ENCODE measurements at places on chromosomes 3 and 15.
A peak's percentile ranks its signal among the peaks of the same experiment; 100 is the strongest.

GRCh38 chr3:11603628-11604027 lies 40.1 kb downstream of the VGLL4 start:
- no peak for DNase-seq

- no peak for DNase-seq
Observed at GRCh38 chr3:135929670-135930069, 35.9 kb upstream of the PPP2R3A start.

DNA sequence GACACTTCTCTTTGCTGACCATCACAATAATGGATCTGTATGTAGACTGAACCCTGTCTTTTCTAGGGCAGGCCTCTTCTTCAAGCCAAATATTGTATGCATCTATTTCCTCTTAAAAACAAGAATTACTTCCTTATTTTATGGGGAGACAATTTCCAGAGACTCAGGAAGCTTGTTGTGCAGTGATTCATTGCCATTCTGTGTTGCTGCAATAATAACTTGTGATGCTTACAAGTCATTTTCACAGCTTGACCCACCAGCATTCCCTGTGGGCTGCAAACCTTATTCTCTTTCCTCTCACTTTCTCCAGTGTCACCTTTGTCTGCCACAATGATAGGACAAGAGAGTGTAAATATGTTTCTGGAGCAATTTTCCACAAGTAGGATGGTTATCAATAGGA lies 276.7 kb upstream of the SGO1 start:
- DNase-seq = no peak

DNA sequence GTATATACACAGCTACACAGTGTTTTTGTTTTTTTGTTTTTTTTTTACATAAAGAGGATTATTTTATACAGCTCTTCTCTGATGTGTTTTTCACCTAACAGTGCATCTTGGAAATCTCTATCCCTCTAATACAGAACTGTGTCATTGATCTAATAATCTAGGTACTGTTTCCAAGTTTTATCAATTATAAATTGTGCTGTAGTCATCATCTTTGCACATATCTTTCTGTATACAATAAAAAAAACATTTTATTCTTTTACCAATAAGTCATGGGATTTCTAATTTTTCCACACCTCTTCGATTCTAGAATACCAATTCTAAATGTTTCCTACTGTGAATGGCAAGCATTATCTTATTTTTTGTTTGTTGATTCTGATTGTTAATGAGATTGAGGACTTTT lies 1.7 kb upstream of the PLSCR2 start:
- no peak for DNase-seq

DNA sequence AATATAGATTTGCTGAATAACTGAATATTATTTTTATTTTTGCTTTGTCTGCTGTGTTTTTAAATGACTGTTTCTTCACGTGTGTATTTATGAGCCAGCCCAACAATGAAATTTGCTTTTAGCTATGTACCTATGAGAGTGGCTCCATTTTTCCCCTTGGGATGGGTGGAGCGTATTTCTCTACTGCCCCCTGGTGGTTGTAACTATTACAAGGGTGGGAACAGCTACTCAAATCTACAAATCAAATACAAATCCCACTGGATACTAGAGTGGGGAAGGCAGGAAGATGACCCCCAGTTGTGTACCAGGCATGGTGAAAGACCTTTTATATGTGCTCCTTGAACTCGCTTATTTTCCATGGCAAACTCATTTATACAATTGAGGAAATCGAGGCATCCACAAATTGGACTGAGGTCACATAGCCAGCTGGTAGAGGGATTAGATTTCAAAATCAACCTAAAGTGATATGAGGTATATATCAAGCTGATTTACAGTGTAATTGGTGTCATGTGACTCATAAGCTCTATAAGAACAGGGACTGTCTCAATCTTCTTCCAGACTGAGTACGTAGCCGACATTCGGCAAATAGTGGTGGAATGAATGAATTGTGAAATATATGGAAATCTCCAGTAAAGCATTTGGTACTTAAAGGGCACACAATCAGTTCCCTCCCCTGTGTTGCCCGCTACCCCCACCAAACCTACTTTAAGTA lies 69.5 kb upstream of the VEPH1 start:
- no peak for DNase-seq

- DNase-seq = no peak
Observed at GRCh38 chr3:94460931-94461330, 398.1 kb downstream of the NSUN3 start.

GRCh38 chr3:127629467-127630403 lies 750 bp downstream of the PODXL2 start:
- peak; percentile 23 for DNase-seq

DNA sequence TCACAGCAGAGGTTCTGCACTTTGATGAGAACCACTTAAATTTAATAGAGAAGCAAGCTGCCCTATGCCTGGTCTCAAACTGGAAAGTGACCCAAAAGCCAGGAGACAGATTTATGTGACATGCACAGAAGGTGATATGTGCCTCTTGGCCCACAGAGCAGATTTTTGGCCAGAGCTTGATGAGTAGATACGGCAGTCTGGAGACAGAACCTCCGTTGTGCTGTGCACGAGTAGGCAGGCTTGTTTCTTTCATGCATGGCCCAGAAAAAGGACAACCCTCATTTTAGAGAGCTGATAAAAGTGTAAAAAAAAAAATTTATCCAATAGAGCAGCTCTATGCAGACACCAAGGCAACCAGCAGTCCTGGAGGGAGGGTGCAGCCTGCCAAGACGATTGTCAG lies 423.1 kb downstream of the CNTN6 start:
- DNase-seq = no peak

DNA sequence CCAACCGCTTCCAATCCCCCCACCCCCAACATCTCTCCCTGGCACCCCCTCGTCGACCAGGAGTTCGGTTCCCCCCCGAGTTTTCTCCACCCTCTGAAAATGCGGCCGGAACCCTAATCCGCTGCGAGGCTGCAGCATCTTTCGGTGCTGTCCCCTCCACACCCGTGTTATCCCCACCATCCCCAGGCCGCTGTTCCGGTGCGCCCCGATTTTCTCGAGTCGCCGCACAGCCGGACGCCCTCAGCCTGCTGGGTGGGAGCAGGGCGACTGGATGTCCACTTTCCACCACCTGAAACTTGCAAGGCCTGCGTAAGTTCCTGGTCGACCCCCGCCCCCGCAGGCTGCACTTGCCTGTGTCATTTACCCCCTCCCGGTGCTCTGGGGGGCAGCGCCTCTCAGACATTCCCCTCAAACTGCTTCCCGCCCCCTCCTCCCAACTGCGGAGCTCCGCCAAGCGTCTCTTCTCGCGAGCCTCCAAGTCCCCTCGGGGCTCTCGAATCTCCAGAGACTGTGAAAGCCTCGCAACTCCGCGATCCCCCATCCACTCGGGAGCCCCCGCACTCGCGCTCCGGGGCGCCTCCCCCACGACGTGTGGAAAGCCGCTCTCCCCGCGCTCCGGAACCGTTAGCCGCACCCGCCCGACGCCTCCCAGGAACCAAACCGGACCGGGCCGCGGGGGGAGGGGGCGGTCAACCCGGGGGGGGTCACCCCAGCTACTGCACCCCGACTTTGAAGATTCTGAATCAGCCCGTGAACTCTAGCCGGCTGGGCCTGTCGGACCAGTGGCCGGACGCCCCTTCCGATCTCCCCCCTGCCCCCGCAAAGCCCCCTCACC lies 566 bp downstream of the ETV5 start:
- no peak for DNase-seq

DNA sequence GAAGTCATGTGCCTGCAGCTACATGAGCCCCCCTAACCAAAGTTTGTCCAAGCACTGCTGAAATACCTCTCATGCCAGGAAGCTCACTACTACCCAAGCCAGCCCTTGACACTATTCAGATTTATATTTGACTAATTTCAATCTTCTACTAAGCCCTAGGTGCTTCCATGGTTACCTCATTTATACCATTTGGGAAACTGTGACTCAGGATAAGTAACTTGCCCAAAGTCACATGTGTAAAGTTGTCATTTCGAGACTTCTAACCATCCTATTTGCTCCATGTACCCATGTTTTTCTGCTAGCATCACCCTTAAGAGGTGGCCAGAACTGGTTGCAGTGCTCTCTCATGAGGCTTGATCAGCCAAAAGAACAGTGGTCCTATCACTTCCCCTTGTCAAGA lies 20.7 kb upstream of the TIMP4 start:
- DNase-seq = no peak

GRCh38 chr3:127682561-127682960 lies 9.8 kb downstream of the ABTB1 start:
- DNase-seq = no peak

Measured in activated gamma-delta T cell treated with anti-CD3 and anti-CD28 coated beads, Interleukin-2, amount 50 U/mL, for 16 hours (primary cell).